HS-27A (cell line): ENCODE measurements at places on chromosomes 5 and 9.

- no peak for DNase-seq
Observed at GRCh38 chr5:89628876-89629635, 746.1 kb upstream of the MEF2C start.

GRCh38 chr5:137733006-137733405 lies 2.9 kb downstream of the KLHL3 start:
- DNase-seq, result no peak

DNA sequence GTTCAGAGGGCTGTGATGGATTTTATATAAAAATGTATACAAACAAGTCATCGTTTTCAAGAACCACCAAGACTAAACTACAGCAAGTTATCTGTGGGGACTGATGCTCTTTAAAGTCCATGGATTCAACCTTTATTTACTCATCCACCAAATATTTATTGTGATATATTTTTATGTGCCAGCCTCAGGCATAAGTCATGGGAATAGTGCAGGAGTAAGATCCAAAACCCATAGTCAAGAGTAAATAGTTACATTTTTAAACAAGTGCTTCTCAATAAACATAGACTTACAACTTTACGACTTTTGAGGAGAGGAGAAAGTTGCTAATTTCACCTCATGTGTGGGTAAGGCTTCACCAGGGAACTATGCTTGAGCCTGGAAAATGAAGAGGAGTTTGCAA lies 24.6 kb downstream of the MACIR start:
- DNase-seq, result no peak

DNA sequence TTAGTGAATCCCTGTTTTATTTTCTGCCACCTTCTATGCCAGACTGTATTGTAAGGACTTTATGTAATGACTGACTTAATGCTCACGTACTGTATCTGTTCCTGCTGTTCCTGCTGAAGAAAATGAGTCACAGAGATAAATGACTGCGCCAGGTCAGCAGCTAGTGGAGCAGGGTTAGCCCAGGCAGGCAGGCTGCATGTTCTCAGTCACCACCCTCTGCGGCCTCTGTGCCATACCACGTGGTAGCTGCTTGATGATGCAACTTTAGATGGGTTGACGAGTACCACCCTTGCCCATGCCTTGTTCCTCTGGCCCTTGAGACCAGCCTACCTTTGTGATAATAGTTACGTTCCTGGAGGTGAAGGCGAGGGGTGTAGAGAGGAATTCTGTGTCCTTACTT lies 161.9 kb downstream of the TRIO start:
- DNase-seq, result peak; percentile 9

- no peak for DNase-seq
Observed at GRCh38 chr5:74200560-74200959, 440.0 kb downstream of the ENC1 start.

DNA sequence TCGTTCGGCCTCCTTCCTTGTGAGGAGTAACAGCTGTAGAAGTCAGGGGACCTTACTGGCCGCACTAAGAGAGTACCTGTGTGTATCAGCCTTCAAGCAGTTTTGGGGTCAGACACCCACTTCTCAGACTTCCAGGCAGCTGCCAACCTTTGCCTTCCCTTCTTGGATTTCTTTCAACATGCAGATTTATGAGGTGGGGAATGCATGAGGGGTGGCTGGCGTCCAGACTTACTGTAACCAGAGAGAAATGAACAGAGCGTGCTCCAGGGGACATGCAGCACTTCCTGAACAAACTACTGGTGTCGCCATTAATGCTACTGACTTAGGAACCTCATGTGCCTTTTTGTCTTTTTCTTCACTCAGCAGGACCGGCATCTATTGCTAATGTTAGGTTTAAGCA lies 46.7 kb downstream of the INSYN2B start:
- no peak for DNase-seq

DNA sequence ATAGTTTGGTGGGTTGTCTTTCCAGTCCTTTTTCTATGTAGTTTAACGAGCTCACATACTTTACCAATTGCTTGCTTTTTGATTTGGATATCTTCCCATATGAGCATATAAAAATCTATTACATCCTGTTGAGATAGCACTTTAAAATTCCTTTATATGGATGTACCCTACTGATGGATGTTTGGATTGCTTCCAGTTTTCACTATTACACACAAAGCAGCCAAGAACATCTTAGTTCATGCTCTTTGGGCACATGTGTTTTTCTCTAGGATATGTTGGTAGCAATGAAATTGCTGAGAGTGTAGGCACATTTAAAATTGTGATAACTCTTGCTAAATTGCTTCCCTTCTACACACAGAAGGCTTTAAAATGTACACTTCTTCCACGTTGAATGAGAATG lies 56.1 kb upstream of the NTRK2 start:
- no peak for DNase-seq

DNA sequence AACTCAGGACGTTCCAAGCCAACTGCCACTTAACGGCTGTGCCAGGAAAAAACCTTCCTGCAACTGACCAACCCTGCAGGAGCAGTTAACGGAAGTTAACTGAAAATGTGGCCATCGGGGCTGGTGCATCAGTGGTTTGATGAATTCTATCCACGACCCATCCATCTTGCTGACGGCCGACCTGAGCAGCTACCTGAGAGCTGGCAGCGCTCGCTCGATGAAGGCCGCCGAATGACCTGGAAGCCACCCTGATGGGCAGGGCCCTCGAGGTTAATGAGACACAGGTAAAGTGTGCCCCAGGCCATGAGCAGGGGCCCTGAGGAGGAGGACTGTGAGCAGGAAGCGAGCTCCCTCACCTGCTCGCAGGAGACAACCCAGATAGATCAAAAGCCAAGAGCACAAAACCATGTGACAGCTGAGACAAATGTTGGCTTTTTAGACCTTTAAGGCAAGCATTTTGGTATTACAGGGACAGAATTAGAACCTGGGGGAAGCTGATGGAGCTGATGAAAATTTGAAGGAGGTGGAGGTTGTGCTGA lies 35.3 kb upstream of the FLT4 start:
- no peak for DNase-seq

DNA sequence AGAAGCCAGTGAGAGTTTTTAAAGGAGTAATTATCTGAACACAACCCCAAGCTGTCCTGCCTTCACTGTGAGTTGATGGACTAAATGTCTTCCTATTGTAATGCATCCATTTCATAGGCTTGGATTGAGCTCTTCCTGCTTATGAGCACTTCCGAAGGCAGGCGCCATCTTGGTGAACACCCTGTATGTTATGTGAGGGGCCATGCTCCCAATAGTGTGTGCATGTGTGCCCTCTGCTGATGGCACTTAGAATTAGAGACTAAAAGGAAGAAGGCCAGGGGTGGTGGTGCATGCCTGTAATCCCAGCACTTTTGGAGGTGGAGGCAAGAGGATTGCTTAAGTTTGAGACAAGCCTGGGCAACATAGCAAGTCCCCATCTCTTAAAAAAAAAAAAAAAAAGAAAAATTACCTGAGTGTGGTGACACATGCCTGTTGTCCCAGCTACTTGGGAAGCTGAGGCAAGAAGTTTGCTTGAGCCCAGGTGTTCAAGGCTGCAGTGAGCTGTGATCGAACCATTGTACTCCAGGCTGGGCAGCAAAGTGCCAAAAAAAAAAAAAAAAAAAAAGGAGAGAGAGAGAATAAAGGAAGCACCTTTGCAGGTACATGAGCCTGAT lies 65.0 kb downstream of the C9orf152 start:
- DNase-seq, result no peak

DNA sequence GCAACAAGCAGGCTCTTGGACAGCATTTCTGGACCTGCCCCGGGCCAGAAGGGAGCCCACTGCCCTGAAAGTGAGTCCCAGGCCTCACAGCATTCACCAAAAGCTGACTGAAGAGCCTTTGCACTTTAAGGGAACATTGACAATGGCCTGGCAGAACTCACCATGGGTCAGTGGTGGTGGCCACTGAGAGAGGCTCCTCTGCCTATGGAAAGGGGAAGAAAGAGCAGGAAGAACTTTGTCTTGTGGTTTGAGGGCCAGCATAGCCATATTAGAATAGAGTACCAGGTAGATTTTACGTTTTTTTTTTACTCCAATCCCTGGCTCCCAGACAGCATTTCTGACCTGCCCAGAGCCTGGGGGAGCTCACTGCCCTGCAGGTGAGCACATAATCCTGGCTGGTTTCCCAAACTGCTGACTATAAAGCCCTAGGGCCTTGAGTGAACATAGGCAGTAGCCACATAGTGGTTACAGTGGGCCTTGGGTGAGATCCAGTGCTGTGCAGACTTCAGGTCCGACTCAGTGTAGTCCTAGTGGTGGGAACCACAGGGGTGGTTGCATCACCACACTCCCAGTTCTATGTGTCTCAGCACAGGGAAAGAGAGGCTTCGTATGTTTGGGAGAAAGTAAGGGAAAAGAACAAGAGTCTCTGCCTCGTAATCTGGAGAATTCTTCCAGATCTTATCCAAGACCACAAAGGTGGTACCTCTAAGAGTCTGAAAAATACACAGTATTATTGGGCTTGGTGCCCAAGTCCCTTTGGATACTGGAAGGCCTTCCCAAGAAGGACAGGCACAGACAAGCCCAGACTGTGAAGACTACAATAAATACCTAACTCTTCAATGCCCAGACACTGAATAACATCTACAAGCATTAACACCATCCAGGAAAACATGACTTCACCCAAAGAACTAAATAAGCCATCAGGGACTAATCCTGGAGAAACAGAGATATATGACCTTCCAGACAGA lies 89.5 kb downstream of the TSSK1B start:
- no peak for DNase-seq

DNA sequence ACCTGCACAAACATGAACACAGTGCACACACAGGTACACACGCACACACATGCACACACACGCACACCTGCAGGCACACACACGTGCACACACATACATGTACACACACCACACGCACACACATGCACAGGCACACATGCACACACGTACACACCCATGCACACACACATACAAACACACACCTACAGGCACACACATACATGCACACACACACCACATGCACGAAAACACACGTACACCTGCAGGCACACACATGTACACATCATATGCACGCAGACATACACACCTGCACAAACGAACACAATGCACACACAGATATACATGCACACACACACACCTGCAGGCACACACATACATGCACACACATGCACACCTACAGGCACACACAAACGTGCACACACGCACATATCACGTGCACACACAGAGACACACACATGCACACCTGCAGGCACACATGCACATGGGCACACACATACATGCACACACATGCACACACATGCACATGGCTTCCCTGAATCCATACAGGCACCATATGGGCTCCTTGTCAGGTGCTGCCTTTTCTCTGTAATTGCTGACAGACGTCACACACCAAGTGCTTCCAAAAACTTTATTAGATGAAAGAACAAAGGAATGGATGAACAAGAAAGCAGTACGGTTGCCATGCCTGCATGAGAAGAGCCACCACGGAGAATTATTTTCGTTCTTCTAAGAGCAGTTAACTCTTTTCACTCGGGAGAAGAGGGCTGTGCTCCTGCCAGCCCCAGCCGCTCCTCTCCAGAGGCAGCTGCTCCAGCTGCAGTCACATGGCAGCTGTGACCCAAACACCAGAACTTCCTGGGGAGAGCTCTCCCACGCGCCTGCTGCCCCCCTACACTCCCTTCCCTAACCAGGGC lies 57.2 kb downstream of the EXD3 start:
- no peak for DNase-seq

- DNase-seq, result no peak
Observed at GRCh38 chr5:8807636-8808035, 738.2 kb downstream of the SEMA5A start.

DNA sequence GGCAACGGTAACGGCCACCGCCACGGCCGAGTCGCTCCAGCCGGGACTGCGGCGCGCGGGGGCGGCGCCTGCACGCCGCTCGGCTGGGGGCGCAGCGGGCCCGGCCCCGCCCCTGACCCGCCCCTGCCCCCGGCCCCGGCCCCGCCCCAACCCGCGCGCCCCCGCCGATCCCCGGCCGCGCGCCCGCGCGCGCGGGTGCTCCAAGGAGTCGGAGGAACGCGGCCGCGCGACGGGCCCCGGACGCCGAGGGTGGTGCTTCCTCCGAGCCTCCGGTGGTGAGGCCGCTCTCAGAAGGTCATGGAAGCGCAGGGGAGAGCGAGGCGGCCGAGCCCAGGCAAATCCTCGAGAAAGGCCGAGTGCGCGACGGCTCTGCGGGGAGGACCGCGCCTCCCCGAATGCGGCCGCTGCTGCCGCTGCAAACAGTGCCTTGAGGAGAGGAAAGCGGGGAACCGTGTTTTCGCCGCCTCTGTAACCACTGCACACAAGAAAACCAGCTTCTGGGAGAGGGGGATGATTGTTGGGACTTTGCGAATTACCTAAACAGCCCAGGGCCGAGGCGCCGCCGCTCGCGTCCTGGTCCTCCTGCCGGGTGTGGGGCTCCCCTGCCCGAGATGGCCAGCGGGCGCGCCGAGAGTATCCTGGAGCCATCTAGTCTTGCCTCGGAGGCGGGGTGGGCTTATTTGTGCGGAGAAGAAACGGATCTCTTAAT lies at the start of gene LIFR:
Gene LIFR, minus strand, starts transcription at position 48 of the 709 bp plus-strand sequence. CDS start 25,999 bp downstream, outside the sequence.
- peak; percentile 63 for DNase-seq

DNA sequence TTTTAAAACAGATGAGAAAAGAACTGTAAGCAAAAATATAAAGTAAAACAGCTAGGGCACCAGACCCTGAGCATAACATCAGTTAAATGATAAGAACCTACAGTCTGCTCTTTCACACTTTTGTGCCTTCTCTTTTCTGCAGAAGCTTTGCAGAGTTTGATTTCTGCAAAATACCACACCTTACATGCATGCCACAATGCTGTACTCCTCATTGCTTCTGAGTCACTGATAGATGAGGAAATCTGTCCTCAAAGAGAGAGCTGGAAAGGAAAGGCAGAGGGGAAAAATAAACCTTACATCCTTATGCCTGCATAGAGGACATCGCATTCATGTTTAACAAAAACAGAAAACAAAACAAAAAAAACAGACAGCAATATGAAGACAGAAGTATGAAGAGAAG lies 142.9 kb downstream of the ATPSCKMT start:
- no peak for DNase-seq

GRCh38 chr5:19880458-19880857 lies 107.5 kb downstream of the CDH18 start:
- no peak for DNase-seq

- DNase-seq, result no peak
Observed at GRCh38 chr5:171816666-171817065, 31.0 kb downstream of the SMIM23 start.

DNA sequence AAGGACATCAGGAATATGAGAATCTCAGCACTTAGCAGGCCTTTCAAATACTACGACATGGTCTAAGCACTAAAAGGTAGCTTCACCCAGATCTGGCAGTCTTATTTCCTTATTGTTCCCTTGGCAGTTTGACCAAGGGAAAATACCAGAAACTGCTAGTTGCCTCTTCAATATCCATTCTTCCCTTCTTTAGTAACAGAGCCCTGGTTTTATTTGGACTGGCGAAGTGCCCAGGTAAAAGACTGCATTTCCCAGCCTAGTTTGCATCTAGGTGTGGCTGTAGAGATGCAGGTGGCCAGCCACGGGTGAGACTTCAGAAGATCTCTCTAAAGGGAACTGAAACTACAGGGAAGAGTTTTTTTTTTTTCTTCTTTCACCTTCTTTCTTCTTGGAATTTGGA lies 21.6 kb downstream of the DMRT2 start:
- no peak for DNase-seq

GRCh38 chr9:75238311-75238976 lies 150.1 kb downstream of the OSTF1 start:
- peak; percentile 19 for DNase-seq

- no peak for DNase-seq
Observed at GRCh38 chr9:125747053-125747764, at the start of gene PBX3. TSS of gene PBX3 (plus strand) at chr9:125747373.
